ENCODE measurements at places on chromosomes 3 and 15. TPM values are rescaled to one million over a fixed set of nuclear protein-coding genes. Genes with fewer than 3 reads are reported as not detected.

DNA sequence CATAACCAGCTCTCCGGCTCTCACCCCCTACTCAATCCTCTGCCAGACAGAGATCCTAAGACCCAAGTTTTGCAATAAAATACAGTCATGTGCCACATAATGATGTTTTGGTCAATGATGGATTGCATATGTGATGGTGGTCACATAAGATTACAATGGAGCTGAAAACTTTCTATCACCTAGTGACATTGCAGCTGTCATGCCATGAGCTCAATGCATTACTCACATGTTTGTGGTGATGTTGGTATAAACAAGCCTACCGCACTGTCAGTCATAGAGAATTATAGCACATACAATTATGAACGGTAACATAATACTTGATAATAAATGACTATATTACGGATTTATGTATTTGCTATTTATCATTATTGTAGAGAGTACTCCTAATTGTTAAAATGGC is 26.9 kb upstream of the SAMMSON start:
- no peak for DNase-seq

DNA sequence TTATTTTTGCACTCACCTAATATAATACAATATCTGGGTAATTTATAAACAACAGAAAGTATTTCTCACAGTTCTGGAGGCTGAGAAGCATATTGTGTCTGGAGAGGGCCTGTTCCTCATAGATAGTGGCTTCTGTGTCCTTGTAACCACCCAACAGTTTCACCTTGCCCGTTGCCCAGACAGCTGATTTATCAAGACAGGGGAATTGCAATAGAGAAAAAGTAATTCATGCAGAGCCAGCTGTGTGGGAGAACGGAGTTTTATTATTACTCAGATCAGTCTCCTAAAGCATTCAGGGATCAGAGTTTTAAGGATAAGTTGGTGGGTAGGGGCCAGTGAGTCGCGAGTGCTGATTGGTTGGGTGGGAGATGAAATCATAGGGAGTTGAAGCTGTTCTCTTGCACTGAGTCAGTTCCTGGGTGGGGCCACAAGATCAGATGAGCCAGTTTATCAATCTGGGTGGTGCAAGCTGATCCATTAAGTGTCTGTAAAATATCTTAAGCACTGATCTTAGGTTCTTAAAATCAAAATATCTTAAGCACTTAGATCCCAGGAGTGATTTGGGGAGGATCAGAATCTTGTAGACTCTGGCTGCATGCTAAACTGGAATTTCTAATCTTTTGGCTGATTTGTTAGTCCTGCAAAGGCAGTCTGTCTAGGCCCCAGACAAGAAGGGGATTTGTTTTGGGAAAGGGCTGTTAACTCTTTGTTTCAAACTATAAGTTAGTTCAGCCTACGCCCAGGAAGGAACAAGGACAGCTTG is 33.9 kb upstream of the C15orf39 start:
- no peak for DNase-seq

- DNase-seq: no peak
Observed at GRCh38 chr3:191123946-191124345, 75.1 kb upstream of the OSTN start.

PHC3 gene
- 46.8 TPM for total RNA-seq

DNA sequence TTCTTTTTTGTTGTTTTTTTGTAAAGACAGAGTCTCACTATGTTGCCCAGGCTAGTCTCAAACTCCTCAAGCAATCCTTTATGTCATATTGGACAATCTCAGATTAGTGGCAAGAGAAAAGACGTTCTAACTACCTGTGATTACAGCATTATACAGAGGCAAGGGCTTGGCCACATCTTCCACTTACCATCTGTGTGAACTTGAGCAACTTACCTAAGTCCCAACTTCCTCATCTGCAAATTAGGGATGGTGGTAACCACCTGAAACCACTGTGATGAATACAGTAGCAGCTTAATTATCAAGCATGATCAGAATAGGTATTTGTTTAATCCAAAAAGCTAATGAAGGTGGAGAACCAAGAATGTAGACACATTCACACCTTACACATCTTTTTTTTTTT is 16.1 kb downstream of the LRRC2 start:
- DNase-seq: no peak

GRCh38 chr3:154753101-154753500 is 323.1 kb upstream of the GPR149 start:
- DNase-seq: no peak

GRCh38 chr3:144557515-144557914 is 585.9 kb downstream of the DIPK2A start:
- DNase-seq: no peak

PRTG gene
- 0.43 TPM for total RNA-seq

- no peak for DNase-seq
Observed at GRCh38 chr3:86973440-86973839, 17.5 kb downstream of the VGLL3 start.

RNU5B-1 gene
- total RNA-seq: 25.8 TPM

SV2B gene
- total RNA-seq: 3.5 TPM

- DNase-seq: no peak
Observed at GRCh38 chr3:14539384-14539741, 779 bp downstream of the GRIP2 start.

PLAAT1 gene
- 4.2 TPM for total RNA-seq

GRCh38 chr3:63493101-63493500 is 159.4 kb upstream of the SNTN start:
- no peak for DNase-seq

- no peak for DNase-seq
Observed at GRCh38 chr3:4512895-4513616, 19.9 kb downstream of the ITPR1 start.

GOLGA8Q gene
- total RNA-seq: 0.65 TPM

DNA sequence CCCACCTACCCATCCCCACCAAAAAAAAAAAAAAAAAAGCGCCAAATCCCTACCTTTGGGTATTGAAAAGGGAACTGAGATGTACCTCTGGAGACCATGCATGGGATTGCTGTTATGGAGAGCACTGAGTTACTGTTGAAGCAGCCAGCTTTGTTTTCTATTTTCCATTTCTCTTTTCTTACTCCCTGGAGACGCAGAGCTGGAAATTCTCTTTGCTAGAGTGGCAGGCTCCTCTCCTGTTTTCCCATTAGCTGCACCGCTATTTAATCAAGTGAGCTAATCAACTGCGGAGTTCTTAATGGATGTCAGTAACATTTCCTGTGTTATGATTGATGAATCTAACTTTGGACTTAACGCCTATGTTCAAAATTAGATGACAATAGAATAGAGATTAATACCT is 136.1 kb upstream of the LMCD1 start:
- DNase-seq: no peak

DNA sequence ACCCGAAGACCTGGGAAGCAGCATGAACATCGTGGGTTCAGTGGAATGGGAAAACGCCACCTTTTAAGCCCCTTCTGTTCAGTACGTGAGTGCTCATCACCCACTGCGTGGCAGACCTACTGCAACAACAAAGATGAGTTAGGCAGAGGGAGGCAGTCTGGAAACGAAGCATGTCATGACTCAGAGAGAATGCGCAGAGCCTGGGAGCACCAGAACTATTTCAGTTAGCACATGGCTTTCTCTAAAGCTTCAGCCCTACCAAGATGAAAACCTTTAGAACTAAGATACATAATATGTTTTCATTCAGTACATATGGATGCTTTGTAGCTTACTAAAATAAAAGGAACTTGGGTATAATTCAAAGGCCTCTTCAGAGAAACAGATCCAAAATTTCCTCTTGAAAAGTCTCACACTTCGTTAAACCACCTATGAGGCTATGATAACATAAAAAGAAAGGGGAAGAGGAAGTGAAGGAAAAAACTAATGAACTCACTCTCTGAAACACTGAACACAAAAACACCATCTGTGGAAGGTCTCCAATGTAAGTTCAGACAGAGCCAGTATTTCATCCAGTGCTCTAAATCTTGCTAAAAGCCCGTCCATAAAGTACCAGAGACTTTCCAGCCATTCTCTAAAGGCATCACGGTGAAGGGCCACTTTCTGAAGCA is 140.1 kb downstream of the OCA2 start:
- DNase-seq: no peak

CCR3 gene
- total RNA-seq: not detected

NTRK3 gene
- total RNA-seq: 5.1 TPM

- no peak for DNase-seq
Observed at GRCh38 chr3:170128259-170128976, 53.1 kb downstream of the PHC3 start.

TMEM40 gene
- 4.2 TPM for total RNA-seq

DNA sequence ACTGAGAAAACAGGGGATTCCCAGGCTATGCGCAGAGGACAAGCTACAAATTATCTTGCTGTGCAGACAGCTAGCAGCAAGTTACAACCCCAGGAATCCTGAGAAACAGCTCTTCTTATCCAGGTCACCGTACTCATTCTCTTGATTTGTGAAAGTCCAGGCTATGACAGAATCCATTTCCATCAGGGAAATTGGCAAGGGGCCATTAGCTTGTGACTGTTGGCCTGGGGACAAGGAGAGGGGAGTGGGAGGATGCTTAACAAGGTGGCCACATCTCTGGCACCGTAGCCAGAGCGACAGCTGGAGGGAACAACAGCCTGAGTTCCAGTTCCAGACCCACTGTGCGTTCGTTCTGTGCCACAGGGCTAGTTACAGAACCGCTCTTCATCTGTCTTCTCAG is 44.9 kb upstream of the PLXNA1 start:
- no peak for DNase-seq

- DNase-seq: no peak
Observed at GRCh38 chr3:43370293-43370980, 84.1 kb downstream of the SNRK start.

DNA sequence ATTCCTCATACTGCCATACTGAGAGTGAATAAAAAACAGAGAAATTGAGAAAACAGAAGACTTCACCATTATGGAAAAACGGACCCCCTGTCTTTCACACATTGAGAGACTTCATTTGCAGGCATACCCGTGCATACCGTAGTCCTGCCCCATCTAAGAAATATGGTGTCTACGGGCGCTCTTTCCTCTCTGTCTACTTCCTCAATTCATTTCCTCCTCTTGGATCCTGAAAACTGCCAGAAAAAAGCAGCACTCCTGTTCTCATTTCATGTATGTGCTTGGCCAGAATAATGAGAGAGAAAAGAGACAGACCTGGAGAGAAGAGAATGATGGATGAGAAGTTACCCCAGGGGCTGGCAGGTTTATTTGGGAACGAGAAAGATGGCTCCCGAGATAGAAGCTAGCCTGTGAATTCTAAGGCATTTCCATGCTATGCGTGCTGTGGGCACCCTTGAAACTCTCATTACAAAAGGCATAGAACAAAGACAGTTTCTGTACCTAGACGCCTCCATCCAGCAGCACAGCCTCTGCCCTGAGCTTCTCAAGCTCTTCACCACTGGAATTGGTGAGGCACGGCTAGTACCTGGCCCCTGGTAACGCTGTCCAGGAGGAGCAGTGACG is 62.5 kb upstream of the EPHB3 start:
- DNase-seq: no peak

- DNase-seq: no peak
Observed at GRCh38 chr15:45499426-45499825, 23.1 kb downstream of the SLC30A4 start.

- no peak for DNase-seq
Observed at GRCh38 chr3:157502916-157503595, at the start of gene VEPH1. VEPH1 (minus strand) TSS chr3:157503416; CDS start chr3:157495349, 8,067 bp downstream.

GRCh38 chr3:196093317-196094111 is 11.6 kb upstream of the TFRC start:
- DNase-seq: no peak

PPP1R14D gene
- total RNA-seq: not detected

- DNase-seq: no peak
Observed at GRCh38 chr3:9638155-9638554, 11.2 kb upstream of the MTMR14 start.

ADAMTS9 gene
- total RNA-seq: 19.9 TPM

GRCh38 chr15:39358441-39359041 is 222.3 kb upstream of the THBS1 start:
- no peak for DNase-seq

IQCH gene
- total RNA-seq: 0.51 TPM

GRCh38 chr3:99172736-99173657 is 271.5 kb upstream of the DCBLD2 start:
- no peak for DNase-seq

LRRIQ4 gene
- not detected for total RNA-seq

GOLGA8S gene
- total RNA-seq: 0.30 TPM

DNA sequence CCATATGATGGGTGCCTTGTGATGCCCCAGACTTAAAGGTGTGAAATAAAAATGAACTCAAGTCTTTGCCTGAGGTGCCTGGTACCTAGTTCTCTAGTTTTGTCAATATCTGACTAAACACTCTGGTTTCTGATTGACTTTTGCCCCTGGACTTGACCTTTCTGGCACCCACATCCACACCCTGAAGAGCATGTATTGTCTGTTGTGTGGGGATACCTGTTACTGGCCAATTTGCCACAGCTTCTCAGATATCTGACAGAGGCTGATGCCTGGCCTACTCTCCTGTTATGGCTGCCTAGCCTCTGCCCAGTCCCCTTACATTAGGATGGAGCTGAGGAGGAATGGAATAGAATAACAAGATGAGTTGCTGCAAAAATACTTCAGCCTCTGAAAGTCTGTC is 3.6 kb downstream of the ZBTB38 start:
- DNase-seq: no peak

- DNase-seq: no peak
Observed at GRCh38 chr3:65026151-65026550, 338.4 kb upstream of the ADAMTS9 start.

- DNase-seq: no peak
Observed at GRCh38 chr3:149018247-149018646, 26.9 kb downstream of the GYG1 start.

GRCh38 chr15:67329984-67330733 is 75.6 kb downstream of the IQCH start:
- no peak for DNase-seq

- DNase-seq: no peak
Observed at GRCh38 chr15:63939531-63940130, 105.9 kb upstream of the HERC1 start.

- no peak for DNase-seq
Observed at GRCh38 chr3:117476572-117476971, 767.0 kb downstream of the TUSC7 start.

DNA sequence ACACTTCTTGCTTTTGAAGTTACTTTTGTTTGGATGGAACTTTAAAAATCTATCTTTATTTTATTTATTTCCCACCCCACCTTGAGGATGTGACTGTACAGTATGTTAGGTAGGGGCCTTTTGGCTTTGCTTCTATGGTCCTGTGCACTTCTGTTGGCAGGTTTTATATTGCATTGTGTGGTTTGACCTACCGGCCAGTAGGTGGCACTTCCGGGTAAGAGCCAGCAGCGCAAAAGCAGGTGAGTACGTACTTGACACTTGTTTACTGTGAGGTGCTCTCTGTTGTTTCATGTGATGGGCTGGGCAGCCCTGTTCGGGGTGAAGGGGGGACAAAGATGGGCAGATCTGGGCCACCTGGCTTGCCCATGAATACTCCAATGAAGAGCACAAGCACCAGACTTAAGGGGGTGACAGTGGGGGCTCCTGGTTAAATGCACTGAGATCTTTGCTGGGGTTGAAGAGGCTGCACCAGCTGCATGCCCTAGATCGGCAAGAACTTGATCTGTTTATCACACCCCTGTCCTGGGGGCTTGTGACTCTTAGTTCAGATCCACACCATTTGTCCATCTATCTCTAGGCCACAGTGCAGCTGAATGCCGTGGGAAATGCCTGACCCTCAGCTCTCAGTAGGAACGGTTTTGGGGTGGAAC is 131.6 kb downstream of the NLGN1 start:
- DNase-seq: no peak

ACAN gene
- total RNA-seq: not detected
